ENCODE measurements at places on chromosomes 16 and 17. TPM values are rescaled to one million over a fixed set of nuclear protein-coding genes. Genes with fewer than 3 reads are reported as not detected.

Gene KIFC3
- total RNA-seq = not detected

Gene MFAP4
- total RNA-seq = not detected

Gene P2RX5
- total RNA-seq = 220 TPM

Gene ASPHD1
- total RNA-seq = 0.17 TPM

Gene DNAI2
- 0.69 TPM for total RNA-seq

Gene FBXL16
- total RNA-seq = 8.2 TPM

Gene SSTR5
- total RNA-seq = not detected

Gene PDIA2
- total RNA-seq = not detected

Gene GP1BA
- total RNA-seq = not detected

Gene MMP28
- total RNA-seq = not detected

Gene YBX2
- 0.63 TPM for total RNA-seq

Gene SETD1A
- 25.9 TPM for total RNA-seq

Gene TMEM98
- 1.8 TPM for total RNA-seq

Gene PPP1R1B
- not detected for total RNA-seq

Gene TRPV2
- 138 TPM for total RNA-seq

Gene PPL
- not detected for total RNA-seq

Gene KRT12
- not detected for total RNA-seq

Gene KRTAP1-1
- total RNA-seq = not detected

Gene HOXB7
- 0.66 TPM for total RNA-seq

Gene MFSD11
- total RNA-seq = 24.6 TPM

Gene FOXN1
- not detected for total RNA-seq
